ENCODE measurements at places on chromosomes 13 and 19. TPM values are rescaled to one million over a fixed set of nuclear protein-coding genes. Genes with fewer than 3 reads are reported as not detected.
A peak's percentile ranks its signal among the peaks of the same experiment; 100 is the strongest.

GRCh38 chr13:58051807-58052375, 420.3 kb downstream of the PCDH17 start:
- no peaks in the 10 kb centered on the region for H3K4me1 ChIP-seq
- DNase-seq, result peak; percentile 3
- H3K4me3 ChIP-seq, result no peak overlapping the region
- no peak overlapping the region for H3K27ac ChIP-seq
- no peaks in the 10 kb centered on the region for H3K36me3 ChIP-seq

DNA sequence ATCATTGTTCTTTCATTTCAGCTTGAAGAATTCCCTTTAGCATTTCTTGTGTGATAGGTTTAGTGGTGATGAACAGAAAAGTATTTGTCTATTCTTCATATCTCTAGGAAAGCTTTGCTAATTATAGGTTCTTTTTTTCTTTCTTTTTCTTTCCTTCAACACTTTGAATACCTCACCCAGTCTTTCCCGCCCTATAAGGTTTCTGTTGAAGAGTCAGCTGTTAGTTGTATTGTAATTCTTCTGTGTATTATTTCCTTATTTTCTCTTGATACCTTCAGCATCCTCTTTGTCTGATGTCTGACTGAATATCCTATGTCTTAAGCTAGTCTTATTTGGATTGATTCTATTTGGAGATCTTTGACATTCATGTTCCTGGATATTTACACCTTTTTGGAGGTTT, 1989.4 kb downstream of the PCDH9 start:
- H3K4me3 ChIP-seq, result no peak overlapping the region
- H3K4me1 ChIP-seq, result no peaks in the 10 kb centered on the region
- no peak for DNase-seq
- no peaks in the 10 kb centered on the region for H3K27me3 ChIP-seq

- no peak overlapping the region for H3K4me3 ChIP-seq
- peak; percentile 52 for DNase-seq
- H3K36me3 ChIP-seq, result no peaks in the 10 kb centered on the region
- no peaks in the 10 kb centered on the region for H3K27me3 ChIP-seq
Observed at GRCh38 chr13:113433391-113433916, 19.8 kb downstream of the ADPRHL1 start.

Gene RDH8
- total RNA-seq, result not detected

Gene ZNF382
- total RNA-seq, result 4.0 TPM

GRCh38 chr19:40718774-40719391, 2.0 kb downstream of the ITPKC start:
- H3K4me3 ChIP-seq, result peak overlapping the region; percentile 75
- peak overlapping the region; percentile 98 for H3K27ac ChIP-seq
- H3K4me1 ChIP-seq, result peaks cover 65% of the 10 kb centered on the region
- no peaks in the 10 kb centered on the region for H3K27me3 ChIP-seq
- no peaks in the 10 kb centered on the region for H3K36me3 ChIP-seq
- DNase-seq, result peak; percentile 91

DNA sequence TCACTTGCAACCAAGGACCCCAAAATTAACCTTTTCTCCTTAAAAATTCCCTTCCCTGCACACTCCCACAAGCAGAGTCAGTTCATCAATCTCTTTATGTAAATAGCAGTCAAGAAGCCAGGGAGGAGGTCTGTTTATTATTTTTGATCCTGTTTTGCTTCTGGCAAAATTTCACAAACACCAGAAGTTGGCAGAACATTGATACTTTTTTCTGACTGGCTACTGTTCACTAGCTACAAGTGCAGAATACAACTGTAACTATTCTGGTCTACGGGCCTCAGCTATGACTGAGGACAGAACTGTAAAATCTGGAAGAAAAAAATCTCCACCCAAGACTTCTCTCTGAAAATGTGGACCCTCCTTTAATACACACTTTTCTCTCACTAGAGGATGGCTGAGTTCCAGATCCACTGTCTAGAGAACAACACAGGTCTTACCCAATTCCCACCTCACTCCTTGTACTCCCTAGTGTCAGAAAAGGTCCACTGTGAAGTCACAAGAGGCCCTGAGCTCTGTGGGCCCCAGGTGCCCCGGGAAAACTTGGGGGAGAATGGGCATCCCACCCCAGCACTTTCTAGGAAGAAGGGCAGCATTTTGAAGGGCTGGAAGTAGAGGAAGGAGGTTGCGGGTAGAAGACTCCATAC, 14.5 kb downstream of the STARD13 start:
- peaks cover 56% of the 10 kb centered on the region for H3K4me1 ChIP-seq
- H3K27me3 ChIP-seq, result no peaks in the 10 kb centered on the region
- DNase-seq, result no peak
- peak overlapping the region; percentile 64 for H3K27ac ChIP-seq
- no peak overlapping the region for H3K4me3 ChIP-seq

Gene SYCN
- 0.83 TPM for total RNA-seq

Gene SERPINE3
- not detected for total RNA-seq

Gene SPRED3
- 0.11 TPM for total RNA-seq

GRCh38 chr19:53086949-53087348, 16.3 kb downstream of the ZNF160 start:
- no peak overlapping the region for H3K4me3 ChIP-seq
- H3K4me1 ChIP-seq, result no peaks in the 10 kb centered on the region
- peaks cover 63% of the 10 kb centered on the region for H3K36me3 ChIP-seq

GRCh38 chr19:13487985-13488384, 18.3 kb downstream of the CACNA1A start:
- no peaks in the 10 kb centered on the region for H3K4me1 ChIP-seq
- DNase-seq, result no peak
- H3K27me3 ChIP-seq, result no peaks in the 10 kb centered on the region
- H3K36me3 ChIP-seq, result no peaks in the 10 kb centered on the region

DNA sequence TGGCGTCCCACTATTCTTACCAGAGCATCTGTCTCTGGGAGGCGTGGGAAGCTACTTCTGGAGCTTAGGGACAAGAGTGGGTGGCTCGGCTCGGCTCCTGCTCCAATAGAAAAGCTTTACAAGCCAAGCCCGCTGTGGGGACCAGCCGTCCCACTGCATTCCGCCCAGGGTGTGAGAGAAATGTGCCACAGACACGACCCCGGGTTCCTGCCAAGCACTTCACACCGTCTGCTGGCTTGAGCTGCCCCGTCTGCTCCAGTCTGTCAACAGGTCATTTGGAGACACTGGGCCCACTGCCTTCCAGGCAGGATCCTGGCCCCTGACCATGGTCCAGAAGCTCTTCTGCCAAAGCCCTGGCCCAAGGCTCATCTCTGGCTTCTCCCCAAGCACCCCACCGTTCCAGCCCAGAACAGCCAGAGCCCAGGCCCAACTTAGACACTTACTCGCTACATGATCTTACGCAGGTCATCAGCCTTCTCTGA, 6.5 kb upstream of the FKRP start:
- H3K4me3 ChIP-seq, result no peak overlapping the region
- H3K27ac ChIP-seq, result peak overlapping the region; percentile 81
- peaks cover 30% of the 10 kb centered on the region for H3K4me1 ChIP-seq

Gene ZNF880
- total RNA-seq, result 12.3 TPM

Gene ZNF57
- total RNA-seq, result 6.3 TPM

GRCh38 chr19:35268536-35269437, at the start of gene USF2:
USF2 (plus strand) TSS chr19:35268962; CDS start chr19:35269102, 140 bp downstream.
- peak within 1 kb of the TSS; percentile 88 for H3K27ac ChIP-seq
- H3K36me3 ChIP-seq, result peaks cover 45% of the 10 kb centered on the region
- peak within 1 kb of the TSS; percentile 85 for H3K4me3 ChIP-seq
- H3K4me1 ChIP-seq, result peaks cover 34% of the 10 kb centered on the region
- peak; percentile 83 for DNase-seq

GRCh38 chr13:111398715-111399299, 78.4 kb downstream of the TEX29 start:
- H3K36me3 ChIP-seq, result no peaks in the 10 kb centered on the region
- no peaks in the 10 kb centered on the region for H3K27me3 ChIP-seq
- peak; percentile 12 for DNase-seq
- H3K27ac ChIP-seq, result no peak overlapping the region
- H3K4me3 ChIP-seq, result no peak overlapping the region

Gene COMMD6
- 54.4 TPM for total RNA-seq

- no peaks in the 10 kb centered on the region for H3K4me1 ChIP-seq
- no peak for DNase-seq
- no peak overlapping the region for H3K27ac ChIP-seq
- no peaks in the 10 kb centered on the region for H3K27me3 ChIP-seq
- H3K36me3 ChIP-seq, result no peaks in the 10 kb centered on the region
Observed at GRCh38 chr13:58712191-58712590, 1080.6 kb downstream of the PCDH17 start.

Gene THSD1
- 10.6 TPM for total RNA-seq

Gene SEMA6B
- total RNA-seq, result 7.3 TPM

- no peaks in the 10 kb centered on the region for H3K4me1 ChIP-seq
- no peak overlapping the region for H3K4me3 ChIP-seq
- no peak overlapping the region for H3K27ac ChIP-seq
- no peaks in the 10 kb centered on the region for H3K36me3 ChIP-seq
Observed at GRCh38 chr13:73242515-73243015, 183.8 kb downstream of the KLF5 start.

- H3K36me3 ChIP-seq, result no peaks in the 10 kb centered on the region
- H3K4me1 ChIP-seq, result no peaks in the 10 kb centered on the region
- no peak overlapping the region for H3K27ac ChIP-seq
- no peak for DNase-seq
Observed at GRCh38 chr13:99738626-99739025, 232.9 kb downstream of the ZIC5 start.

- H3K27me3 ChIP-seq, result no peaks in the 10 kb centered on the region
- H3K4me3 ChIP-seq, result no peak overlapping the region
- DNase-seq, result no peak
Observed at GRCh38 chr19:2398735-2399305, 28.6 kb downstream of the TIMM13 start.

DNA sequence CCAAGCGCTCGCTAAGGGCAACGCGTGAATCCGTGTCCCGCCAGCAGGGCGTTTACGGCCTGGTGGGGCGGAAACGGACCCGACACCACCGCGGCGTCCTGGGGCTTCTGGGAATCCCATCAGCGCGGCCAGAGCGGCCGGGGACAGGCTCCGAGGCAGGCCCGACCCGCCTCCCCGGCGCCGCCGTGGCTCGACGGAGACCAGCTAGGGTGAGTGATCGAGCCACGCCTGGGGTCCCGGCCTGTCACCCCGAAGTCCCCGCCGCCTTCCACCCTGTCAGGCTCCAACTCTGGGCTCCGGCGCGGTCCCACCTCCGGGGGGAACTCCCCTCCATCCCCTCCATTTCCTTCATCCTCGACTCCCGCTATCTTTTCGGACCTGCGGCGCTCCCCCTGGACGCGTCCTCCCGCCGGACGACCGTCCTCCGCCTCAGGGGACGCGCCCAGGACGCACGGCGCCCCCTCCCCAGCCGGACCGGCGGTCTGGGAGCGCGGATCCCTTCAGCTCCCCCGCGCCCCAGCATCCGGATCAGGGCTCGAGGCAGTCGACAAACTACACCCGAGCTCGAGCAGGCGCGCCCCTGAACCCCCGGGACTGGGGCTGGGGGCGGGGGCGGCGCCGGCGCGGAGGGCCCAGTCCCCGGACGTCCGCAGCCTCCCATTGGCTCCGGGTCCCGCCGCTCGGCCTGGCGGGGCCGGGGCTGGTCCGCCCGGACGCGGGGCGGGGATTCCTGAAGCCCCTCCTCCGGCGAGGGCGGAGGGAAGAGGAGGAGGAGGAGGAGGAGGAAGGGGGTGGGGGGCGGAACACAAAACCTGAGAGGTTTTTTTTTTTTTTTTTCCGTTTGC, 638 bp upstream of the BICRA start:
- H3K4me1 ChIP-seq, result peaks cover 37% of the 10 kb centered on the region
- DNase-seq, result peak; percentile 95
- H3K27ac ChIP-seq, result peak overlapping the region; percentile 96
- no peaks in the 10 kb centered on the region for H3K27me3 ChIP-seq
- H3K4me3 ChIP-seq, result peak overlapping the region; percentile 90

- H3K27me3 ChIP-seq, result no peaks in the 10 kb centered on the region
- no peaks in the 10 kb centered on the region for H3K4me1 ChIP-seq
- H3K27ac ChIP-seq, result no peak overlapping the region
Observed at GRCh38 chr19:39727070-39727800, 10.6 kb downstream of the CLC start.

All from upper lobe of left lung (tissue), 6 donors.